ENCODE measurements at places on chromosomes 4 and X.
A peak's percentile ranks its signal among the peaks of the same experiment; 100 is the strongest.

- DNase-seq = peak; percentile 62
Observed at GRCh38 chrX:71098951-71099506, 3.4 kb downstream of the FOXO4 start.

DNA sequence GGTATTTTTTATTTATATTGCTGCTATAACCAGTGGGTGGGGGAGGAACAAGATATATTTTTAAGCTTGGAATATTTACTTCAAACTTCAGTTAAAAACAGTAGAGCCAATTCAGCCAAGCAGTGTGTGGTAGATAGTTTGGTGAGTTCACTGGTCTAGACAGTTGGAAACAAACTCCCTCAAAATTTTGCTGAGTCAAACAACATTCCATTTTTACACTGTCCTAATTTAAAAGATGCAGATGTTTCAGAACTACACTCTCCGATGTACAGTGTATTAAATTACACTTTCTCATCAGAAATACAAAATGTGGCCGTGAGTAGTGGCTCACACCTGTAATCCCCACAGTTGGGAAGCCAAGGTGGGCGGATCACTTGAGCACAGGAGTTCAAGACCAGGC, 23.3 kb downstream of the PRKX start:
- DNase-seq = no peak

DNA sequence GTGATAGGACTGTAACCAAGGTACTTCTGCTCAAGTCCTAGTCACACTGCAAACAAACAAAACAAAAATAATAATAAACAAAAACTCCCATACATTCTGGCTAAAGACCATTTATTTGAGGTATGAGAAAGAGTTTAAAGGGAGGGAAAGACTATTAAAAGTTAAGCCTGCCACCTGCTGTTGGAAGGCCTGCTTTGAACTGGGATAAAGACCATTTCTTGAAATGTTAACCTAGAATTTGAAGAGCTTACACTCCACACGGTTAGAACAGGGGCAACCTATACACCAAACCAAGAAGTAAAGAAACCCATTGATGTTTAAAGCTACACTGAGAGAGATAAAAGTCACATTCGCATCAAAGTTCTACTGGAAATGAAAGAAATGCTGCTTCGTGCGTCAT, 548.7 kb upstream of the DIPK2B start:
- no peak for DNase-seq

- no peak for DNase-seq
Observed at GRCh38 chr4:52105276-52105675, 54.2 kb downstream of the SPATA18 start.

DNA sequence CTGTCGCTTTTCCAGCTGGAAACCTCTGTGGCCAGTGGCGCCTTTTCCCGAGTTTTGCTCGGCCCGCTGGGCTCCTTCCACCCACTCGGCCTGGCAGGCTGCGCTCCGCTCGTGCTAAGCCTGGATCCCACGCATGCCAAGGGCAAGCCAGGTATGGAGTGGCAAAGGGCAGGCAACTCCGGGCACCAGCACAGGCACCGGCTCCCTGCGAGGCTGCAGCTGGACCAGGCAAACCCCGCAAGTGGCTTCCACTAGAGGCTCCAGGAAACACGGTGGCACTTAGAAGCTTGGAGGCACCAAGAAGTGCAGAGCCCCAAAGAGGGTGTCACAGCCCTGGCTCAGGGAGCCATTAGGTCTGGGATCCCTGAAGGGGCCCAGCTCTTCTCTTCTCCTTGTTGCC, 59.5 kb downstream of the PPA2 start:
- DNase-seq = no peak

DNA sequence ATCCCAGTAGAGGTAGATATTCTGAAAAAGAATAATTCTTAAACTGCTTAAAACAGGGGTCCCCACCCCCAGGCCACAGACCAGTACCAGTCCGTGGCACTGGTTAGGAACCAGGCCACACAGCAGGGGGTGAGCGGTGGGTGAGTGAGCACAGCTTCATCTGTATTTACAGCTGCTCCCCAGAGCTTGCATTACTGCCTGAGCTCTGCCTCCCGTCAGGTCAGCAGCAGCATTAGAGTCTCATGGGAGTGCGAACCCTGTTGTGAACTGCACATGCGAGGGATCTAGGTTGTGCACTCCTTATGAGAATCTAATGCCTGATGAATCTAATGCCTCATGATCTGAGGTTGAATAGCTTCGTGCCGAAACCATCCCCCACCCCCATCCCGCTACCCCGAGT, 76.8 kb downstream of the FAM114A1 start:
- DNase-seq = no peak

GRCh38 chrX:54357414-54358377, at the start of gene WNK3:
Gene WNK3, minus strand, starts transcription at chrX:54358046.
- peak; percentile 93 for DNase-seq

- DNase-seq = no peak
Observed at GRCh38 chr4:86033171-86033570, 326.7 kb downstream of the MAPK10 start.

GRCh38 chrX:4754878-4755604, 1041.6 kb upstream of the PRKX start:
- no peak for DNase-seq

DNA sequence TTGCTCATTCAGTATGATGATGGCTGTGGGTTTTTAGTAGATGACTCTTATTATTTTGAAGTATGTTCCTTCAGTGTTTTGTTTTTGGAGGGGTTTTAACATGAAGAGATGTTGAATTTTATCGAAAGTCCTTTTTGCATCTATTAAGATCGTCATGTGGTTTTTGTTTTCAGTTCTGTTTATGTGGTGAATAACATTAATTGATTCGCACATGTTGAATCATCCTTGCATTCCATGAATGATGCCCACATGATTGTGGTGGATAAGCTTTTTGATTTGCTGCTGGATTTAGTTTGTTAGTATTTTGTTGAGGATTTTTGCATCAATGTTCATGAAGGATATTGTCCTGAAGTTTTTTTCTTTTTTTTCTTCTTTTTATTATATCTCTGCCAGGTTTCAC, 347.4 kb upstream of the EPHA5 start:
- no peak for DNase-seq

GRCh38 chr4:31068257-31069075, 348.3 kb downstream of the PCDH7 start:
- no peak for DNase-seq
